ENCODE measurements at places on chromosomes 6 and 20.

GRCh38 chr20:60209048-60209447 is 250.8 kb downstream of the CDH26 start:
- DNase-seq = no peak

DNA sequence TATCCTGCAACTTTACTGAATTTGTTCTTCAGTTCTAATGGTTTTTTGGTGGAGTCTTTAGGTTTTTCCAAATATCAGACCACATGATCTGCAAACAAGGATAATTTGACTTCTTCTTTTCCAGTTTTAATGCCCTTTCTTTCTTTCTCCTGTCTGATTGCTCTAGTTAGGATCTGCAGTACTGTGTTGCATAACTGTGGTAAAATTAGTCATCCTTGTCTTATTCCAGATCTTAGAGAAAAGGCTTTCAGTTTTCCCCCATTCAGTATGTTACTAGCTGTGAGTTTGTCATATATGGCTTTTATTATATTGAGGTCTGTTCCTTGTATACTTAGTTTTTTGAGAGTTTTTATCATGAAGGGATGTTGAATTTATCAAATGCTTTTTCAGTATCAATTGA is 4.3 kb downstream of the MICA start:
- no peak for DNase-seq

GRCh38 chr20:61874421-61875068 is 191.1 kb downstream of the TAF4 start:
- peak; percentile 17 for DNase-seq

DNA sequence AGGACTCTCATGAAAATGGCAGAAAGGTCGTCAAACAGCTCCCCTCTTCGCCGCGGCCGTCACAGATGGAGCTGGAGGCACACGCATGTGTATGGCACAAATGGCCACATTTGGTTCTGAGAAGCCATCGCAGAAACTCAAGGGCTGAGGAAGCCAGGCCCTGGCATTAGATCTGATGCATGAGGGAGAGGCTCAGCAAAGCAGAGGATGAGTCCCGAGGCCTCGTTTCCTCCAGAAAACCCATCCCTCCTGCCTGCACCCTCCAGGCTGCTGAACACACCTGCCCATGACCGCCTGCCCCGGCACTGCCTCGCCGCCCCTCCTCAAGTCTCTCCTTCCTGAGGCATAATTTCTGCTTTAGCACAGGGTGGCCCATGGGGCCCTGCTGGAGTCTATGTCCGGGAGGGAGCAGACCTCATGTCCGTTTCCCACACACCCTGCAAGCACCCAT is 240.3 kb downstream of the DLL1 start:
- DNase-seq = no peak

DNA sequence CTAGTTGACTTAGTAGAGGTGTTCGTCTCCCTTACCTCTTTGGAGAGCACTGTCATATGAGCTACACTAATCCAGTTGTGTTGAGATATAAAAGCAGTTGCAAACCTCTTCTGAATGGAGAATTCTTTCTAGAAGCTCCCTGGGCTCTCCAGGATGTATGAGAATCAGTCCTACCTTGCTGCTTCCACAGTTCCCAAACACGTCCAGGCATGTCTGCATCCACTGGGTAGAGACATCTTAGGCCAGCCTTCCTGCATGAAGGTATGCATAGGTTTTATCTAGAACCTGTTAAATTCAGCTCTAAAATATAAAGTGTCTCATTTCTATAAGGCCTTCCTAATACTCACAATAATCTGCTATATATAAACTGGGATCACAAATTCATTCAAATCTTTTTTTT is 297.7 kb downstream of the CDC5L start:
- no peak for DNase-seq

DNA sequence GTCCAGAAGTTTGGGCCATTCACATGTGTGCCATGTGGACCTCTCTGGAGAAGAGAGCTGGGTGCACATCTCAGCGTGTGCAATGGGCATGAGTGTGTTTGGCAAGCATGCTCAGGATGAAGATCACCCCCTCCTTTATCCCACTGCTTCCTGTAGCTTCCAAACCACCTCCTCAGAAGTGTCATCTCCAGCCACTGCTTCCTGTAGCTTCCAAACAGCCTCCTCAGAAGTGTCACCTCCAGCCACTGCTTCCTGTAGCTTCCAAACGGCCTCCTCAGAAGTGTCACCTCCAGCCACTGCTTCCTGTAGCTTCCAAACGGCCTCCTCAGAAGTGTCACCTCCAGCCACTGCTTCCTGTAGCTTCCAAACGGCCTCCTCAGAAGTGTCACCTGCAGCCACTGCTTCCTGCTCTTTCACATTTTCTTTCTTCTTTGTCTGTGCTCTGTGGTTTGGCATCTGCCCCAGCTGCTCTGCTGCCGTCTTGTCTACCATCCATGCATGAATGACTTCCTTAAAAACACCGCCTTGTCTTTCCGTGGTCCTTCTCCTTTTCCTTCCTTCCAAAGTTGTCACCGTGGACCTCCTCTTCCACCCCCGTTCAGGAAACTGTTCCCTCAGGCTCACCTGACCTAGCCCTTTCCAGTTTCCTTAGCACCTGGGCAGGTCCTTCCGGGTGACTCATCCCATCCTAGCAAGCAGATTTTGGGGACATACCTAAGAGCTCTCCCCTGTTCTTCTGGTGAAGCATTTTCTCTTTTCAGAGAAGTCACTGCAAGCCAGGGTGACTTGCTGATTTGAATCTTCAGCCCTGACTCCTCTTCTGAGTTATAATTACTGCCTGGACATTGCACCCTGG is 43.5 kb upstream of the TIAM2 start:
- no peak for DNase-seq

- no peak for DNase-seq
Observed at GRCh38 chr6:106617302-106617701, 12.0 kb downstream of the RTN4IP1 start.

- no peak for DNase-seq
Observed at GRCh38 chr6:81683912-81684311, 68.6 kb downstream of the TENT5A start.

DNA sequence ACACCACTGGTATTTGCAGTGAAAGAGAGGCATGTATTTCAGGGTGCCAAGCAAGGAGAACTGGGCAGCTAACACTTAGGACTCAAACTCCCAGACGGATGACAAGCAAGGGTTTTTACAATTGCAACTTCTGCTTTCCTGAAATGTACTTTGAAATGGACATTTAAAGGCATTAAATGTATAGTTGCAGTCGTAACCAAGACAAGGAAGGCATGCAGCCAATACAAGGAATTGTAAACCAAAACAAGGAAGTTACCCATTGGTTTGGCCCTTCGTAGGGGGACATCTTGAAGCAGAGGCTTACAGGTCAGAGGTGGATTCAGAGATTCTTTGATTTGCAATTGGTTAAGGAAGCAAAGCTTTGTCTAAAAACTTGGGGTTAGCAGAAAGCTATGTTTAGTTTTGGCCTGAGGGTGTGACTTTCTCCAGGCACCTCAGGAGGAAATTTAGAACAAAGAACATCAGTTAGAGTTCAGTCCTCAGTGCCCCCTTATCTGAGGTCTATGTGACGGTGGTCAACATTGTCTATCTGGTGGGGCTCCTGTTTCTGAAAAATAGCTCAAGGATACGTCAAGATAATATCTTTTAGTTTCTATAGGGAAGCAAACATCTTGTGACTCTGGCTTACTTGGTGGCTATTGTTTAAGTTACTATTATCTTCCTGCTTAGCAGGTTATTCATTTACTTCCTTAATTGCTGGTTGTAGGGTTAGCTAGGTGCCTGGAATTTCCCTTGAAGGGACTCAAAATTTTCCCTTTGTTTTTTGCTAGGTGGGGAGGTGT is 266.0 kb downstream of the CD83 start:
- DNase-seq = peak; percentile 10

DNA sequence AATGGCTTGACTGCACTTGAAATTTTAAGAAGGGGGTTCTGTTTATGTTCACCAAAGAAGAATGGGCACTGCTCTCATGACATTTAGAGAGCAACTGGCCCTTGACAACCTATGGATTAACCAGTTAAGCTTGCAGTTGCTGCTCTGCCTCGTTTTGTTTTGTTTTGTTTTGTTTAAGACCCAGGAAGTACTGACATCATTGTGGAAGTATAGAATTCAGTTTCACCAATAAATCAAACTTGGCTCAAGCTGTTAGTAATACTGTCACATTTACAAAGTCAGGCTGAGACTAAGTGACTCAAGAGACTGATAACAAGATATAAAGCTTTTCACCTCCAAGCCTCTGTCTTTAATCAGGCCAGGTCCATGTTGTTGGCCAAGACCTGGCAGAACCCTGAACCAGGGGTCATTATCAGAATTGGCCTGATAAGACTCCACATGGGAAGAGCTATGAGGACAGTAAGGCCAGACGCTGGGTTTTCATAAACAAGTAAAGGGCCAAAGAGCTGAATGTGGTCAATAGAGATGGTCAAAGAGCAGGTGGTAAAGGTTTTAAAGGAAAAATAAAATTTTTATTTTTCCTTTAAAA is 99.4 kb upstream of the VGLL2 start:
- no peak for DNase-seq

- no peak for DNase-seq
Observed at GRCh38 chr6:119627908-119628669, 278.5 kb upstream of the MAN1A1 start.

DNA sequence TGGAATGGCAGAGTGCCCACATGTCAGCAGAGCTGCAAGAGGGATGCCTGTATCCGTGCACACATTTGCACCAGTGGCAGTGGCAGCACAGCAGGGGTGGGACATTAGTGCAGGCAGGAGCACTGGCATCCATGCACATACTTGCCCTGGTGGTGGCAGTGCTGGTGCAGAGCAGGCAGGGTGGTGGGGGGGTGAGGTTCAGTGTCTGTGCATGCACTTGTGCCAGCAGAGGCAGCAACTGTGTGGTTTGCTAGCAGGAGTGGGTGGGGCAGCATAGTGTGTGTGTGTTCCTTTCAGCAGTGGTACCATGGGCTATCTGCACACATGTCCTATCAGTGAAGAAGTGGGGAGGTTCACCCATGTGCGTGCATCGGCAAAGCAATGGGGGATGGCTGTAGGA is 151.6 kb downstream of the EPM2A start:
- no peak for DNase-seq

GRCh38 chr6:133778414-133779130 is 110.3 kb upstream of the TCF21 start:
- DNase-seq = no peak

DNA sequence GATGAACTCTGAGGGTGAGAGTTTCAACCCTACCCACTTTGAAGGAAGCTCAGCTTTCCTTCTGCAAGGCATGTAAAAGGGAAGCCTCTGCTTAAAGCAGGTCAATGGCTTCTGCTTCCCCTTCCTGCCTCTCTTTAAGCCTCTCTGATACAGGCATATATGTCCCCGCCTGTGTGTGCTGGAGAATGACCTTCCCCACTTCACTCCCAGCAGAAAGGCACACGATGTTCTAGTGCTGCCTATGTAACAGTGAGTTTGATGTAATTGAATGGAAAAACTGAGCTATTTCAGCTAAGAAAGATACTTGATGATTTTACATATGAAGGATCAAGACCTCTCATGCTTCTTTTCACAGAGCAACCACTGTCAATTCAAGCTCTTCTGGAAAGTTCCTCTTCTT is 632.2 kb downstream of the HACE1 start:
- peak; percentile 8 for DNase-seq

GRCh38 chr20:14374196-14374595 is 36.8 kb upstream of the FLRT3 start:
- no peak for DNase-seq

DNA sequence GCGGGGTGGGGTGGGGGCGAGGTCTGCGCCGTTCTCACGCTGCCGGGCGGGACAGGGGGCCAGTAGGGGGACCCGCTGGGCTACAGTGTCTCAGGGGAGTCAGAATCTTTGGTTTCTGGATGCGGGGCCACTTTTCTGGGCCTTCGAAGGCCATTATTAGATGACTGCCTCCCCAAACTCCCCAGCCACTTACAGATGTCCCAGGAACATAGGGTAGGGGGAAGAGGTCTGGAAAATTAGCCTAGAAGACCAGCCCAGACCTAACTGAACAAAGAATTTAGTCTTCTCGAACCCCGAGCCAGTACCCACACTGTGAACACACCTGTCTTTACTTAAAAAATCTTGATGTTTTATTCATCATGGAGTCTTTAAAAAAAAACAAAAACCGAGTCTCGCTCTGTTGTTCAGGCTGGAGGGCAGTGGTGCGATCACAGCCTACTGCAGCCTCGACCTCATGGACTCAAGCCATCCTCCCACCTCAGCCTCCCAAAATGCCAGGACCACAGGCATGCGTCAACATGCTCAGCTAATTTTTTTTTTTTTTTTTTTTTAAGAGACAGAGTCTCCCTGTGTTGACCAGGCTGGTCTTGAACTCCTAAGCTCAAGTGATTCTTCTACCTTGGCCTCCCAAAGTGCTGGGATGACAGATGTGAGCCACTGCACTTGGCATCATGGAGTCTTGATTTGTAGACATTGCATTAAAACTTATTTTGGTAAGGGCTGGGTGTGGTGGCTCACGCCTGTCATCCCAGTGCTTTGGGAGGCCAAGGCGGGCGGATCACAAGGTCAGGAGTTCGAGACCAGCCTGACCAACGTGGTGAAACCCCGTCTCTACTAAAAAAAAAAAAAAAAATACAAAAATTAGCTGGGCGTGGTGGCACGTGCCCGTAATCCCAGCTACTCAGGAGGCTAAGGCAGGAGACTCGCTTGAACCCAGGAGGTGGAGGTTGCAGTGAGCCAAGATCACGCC is 3.3 kb upstream of the SLC29A1 start:
- no peak for DNase-seq

DNA sequence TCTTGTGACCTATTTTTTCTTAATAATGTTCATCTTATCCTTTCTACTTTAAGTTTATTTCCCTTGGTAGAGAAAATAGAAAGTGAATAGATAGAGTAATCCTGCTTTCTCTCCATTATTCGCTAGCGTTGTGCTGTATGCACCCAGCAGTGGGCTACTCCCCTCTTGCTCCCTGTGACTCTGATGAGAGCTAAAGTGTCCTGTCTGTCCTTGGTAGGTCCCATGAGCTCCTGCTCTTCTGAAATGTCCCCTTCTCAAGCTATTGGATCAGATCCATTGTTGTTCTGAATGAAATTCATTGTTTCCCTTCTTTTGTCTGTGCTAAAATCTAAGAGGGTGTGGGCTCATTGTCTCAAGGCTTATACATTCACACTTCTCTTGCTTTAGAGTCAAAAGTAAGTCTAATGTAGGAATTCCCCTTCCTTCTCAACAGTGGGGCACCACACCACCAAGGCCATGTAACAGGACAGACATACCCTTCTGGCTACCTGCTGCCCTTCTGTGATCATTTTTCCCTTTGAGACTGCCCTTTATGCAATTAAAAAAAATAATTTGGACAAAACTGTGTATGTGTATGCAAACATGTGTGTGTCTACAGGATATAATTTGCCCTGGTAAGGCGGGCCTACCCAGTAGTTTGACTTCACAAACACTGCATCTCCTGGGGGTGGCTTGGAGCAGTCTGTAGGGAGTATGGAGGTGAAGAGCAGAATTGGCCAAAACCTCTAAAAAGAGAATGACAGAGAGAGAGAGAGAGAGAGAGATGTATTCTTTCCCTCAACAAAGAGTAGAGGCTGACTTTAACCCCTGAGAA is 167.0 kb upstream of the MYLIP start:
- no peak for DNase-seq

GRCh38 chr6:39417440-39417839 is 94.9 kb upstream of the KCNK16 start:
- no peak for DNase-seq

DNA sequence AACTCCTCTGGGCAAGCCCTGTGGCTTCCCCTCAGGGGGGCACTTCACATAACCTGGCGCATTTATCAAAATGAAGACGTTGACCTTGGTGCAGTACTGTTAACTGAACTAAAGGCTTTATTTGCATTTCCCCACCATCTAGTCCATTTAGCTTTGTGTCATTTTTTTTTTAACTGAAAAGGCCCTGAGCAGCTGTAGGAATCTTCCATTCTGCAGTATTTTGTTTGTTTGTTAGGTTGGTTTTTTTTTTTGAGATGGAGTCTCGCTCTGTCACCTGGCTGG is 10.7 kb downstream of the TMEM181 start:
- no peak for DNase-seq

GRCh38 chr20:51258582-51259165 is 235.8 kb upstream of the KCNG1 start:
- DNase-seq = no peak

All from Ammon's horn (tissue), 1 donor.